ENCODE measurements at places on chromosomes 12 and 14.

DNA sequence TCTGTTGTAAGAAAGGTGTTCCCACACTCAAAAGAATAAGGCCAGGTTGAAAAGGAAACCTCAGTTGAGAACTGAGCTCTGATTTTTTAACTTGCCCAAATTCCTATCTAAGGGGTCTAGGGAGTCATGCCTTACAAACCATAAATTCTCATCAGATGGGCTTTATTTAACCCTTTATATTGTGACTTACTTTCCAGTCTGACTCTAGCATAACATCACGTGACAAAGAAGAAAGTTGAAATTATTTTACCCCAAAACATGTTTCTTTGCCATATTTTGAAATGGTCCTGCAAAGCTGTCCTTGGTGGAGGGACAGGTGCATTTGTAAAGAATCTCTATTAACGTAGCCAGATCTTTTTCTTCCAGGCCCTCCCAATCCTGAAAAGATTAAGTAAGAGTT lies 411.7 kb downstream of the GALC start:
- DNase-seq, result no peak

DNA sequence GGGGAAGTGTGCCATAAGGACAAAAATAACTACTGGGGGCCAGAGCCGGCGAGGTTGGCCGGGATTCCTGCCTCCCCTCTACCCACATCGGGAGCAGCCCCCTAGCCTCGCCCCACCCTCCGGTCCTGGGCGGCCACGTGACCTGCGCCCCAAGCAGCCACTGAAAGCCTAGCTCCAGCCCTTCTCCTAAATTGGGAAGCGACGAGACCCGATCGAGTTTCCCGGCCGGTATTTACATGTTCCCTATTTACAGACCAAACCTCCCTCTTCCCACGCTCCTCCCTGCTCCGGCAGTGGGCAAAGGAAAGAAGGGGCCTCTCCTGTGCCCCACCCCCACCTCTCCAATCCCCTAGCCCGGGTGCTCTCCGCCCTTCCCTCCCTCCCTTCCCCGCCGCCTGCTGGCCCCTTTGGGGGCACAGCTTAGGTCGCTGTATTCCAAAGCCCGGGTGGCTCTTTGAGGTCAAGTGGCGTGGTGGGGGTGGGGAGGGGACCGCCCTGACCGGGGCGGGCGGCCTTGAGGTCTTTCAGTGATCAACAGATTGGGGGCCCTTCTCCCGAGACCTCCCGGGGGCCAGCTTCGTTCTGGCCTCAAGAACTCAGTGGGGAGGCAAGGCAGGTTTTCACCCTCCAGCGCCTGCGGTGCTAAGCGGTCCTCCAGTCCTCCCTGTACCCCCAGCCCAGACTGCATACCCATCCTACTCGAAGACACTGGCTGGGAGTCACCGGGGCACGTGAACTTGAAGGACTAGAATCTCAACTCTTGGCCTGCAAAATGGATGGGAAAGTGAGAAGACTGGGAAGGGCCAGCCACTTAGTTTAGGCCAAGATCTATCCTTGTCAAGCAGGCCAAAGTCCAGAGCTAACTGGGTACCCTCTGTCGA lies 6.3 kb upstream of the CTDSP2 start:
- DNase-seq, result no peak

- no peak for DNase-seq
Observed at GRCh38 chr12:24821691-24822090, 127.2 kb downstream of the BCAT1 start.

- DNase-seq, result no peak
Observed at GRCh38 chr14:76832503-76832988, 6.3 kb downstream of the LRRC74A start.

- no peak for DNase-seq
Observed at GRCh38 chr14:68736471-68736871, 56.4 kb downstream of the ZFP36L1 start.

GRCh38 chr12:22299294-22299912 lies 35.1 kb downstream of the ST8SIA1 start:
- DNase-seq, result no peak

DNA sequence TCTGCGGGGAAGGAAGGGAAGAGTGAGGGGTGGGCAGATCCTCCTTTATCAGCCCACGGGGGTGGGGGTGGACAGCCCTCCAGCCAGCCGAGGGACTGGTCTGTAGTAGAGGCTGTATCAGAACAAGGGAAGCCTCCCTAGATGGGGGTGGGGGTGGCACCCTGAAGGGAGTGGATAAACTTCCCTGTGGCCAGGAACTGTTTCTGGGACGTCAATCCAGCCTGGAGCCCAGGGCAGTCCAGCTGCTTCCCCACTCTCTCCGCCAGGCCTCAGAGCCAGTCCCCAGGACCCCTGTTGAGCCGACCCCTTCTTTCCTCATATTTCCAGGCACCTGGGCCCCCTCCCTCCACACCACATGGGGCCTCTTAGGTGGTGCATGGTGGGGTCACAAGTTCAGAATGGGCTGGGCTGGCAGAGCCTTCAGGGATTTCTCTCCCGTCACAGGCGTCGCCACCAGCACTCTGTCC lies 6.7 kb downstream of the PLD4 start:
- DNase-seq, result no peak

DNA sequence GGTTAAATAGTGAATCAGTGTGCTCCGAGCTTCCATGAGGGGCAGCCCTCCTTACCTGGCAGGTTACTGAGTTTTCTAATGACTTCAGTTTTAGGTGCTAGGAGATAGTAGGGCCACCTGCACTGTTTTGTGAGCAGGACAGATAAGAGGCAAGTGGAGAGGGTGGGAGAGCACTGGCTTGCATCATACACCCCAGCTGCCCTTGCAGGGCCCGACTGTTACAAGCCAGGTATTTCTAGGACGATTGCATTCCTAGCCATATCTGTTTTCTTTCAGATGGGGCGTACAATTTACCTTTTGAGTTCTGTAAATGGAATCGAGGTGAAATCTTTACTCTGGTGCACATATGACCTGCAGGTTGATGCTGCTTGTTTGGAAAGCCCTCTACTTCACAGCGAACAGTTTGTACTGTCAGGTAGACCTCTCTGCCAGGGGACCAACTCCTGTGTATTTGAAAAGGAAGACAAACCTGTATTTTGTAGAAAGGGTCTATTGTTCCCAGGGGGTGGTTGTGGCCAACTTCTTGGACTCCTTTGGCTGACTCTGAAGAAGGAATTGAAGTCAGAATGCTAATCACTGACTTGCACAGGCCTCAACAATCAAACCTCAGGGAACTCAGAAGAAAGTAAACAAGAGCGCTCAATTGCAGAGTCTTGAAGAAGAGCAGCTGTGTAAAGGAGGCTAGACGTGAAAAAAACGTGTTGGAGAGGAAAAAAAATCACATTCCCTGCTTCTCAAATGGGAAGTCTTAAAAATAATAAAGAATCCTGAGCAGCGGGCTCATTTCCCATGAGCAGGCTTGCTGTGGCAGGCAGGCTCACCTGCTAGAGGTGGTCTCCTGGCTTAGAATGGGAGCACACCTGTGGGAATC lies 57.3 kb downstream of the ETV6 start:
- no peak for DNase-seq

DNA sequence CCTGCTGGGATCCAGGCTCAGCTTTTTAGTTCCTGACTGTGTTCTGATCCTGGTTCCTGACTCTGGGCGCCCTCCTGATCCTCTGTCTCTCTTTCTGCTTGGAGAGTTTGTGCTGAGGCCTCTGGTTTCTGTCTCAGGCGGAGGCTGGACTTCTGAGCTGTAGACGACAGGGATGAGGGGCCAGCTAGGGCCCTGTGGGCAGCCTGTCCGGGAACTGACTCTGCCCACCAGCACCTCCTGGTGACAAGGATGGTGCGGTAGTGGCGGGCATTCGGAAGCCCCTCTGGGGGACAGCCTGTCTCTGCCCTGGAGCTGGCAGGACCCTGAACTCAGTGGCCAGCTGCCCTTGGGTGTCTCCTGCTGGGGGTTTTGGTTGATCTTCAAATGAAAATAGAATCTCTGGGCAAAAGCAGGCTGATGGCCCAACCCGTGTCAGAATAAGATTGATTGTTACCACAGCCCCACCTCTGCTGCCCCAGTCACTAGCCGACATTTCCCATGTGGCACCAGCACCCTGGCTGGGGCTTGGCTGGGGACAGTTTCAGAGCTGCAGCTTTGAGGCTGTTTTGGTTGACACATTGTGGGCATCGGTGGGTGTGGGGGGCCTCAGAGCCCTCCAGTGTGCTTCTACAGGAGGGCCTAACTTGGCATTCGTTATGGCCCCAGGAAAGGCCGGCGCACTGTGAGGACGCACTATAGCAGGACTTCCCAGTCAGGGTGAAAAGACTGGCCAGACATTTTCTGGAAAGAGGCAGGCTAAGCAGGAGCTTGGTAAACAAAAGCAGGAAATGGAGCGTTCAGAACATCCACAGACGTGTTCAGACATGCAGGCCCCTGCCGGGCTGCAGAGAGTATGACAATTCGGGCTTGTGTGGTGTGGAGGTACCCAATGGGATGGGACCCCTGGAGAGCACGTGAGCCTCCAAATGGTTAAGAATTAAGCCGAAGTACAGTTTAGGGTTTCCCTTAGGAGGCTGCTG lies 16.2 kb downstream of the KRT80 start:
- DNase-seq, result no peak

- peak; percentile 3 for DNase-seq
Observed at GRCh38 chr14:22303589-22304195, 285.3 kb downstream of the DAD1 start.

- DNase-seq, result no peak
Observed at GRCh38 chr14:99724939-99725773, 41.1 kb downstream of the CYP46A1 start.

GRCh38 chr12:103138538-103138937 lies 181.1 kb downstream of the ASCL1 start:
- no peak for DNase-seq

DNA sequence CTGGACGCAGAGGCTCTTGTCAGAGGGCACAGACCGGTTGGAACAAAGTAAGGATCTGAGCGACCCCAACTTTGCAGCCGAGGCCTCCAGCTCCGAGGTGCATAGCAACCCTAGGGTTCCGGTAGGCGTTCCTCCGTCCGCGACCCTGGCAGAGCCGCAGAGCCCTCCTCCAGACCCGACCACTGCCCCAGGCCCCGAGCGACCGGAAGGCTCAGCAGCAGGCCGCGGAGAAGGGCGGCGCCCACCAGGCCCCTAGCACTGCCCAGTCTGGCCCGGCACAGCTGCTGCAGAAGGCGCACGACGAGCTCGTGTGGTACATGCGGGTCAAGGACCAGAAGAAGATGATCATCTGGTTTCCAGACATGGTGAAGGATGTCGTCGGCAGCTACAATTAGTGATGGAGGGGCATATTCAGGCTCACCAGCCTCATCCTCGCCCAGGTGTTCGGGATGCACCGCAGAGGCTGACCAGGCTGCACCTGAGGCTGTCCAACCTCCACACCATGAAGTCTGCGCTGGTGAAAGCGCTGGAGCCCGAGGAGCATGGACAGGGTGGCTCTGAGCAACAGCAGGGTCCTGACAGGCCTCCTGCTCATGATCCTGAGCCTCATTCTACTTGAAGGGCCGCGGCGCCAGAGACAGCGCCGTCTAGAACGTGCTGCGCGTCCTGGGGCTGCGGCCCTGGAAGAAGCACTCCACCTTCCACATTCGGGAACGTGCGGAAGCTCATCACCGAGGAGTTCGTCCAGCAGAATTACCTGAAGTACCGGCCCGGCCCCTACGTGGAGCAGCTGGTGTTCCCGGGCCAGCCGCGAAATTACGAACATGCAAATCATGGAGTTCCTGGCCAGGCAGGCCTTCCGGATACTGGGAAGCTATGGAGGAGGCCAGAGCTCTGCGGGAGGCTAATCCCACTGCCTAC lies 24.5 kb downstream of the CAPS2 start:
- DNase-seq, result no peak

DNA sequence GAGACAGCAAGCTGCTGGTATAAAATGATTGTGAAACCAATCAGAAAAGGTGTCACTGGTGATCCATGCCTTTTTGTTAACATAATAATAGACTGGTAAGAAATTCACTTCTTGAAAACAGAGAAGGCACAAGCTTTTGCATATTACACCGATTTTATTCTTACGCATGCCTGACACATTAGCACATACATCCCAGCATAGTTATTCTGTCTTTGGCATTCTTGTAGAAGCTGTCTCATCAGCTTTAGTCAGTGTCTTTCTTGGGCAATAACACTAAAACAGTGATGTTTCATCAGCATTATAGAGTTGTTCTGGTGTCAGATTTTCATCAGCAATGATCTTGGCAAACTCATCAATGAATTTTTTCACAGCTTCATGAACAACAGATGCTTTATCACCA lies 283.4 kb upstream of the TMTC1 start:
- DNase-seq, result no peak

DNA sequence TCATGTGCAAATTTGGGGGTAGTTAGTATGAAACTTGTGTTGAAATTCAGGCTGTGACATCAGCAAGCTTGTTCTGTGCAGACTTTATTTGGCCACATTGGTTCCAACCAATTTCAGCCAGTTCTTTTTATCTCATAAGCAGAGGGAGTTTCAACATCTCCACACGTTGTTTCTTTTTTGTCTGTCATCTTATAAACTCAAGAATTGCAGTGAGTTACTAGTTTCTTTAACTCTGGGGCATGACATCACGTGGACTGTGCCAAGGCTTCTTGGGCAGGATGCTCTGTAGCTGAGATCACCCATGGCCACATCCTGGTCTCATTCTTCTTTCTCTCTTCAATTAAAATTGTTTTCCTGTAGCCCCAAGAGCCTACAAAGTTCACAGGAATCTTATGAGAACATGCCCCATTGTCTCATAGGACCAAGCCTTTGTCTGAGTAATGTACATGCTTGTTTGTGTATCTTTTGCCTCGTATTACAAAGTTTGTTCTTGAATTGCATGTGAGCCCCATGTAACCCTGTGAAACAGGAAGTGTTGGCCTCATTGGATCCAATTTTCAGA lies 982.0 kb upstream of the TMEM132C start:
- no peak for DNase-seq

GRCh38 chr12:104551313-104551931 lies 94.7 kb downstream of the CHST11 start:
- DNase-seq, result no peak

- no peak for DNase-seq
Observed at GRCh38 chr12:16063726-16064125, 152.6 kb downstream of the DERA start.

DNA sequence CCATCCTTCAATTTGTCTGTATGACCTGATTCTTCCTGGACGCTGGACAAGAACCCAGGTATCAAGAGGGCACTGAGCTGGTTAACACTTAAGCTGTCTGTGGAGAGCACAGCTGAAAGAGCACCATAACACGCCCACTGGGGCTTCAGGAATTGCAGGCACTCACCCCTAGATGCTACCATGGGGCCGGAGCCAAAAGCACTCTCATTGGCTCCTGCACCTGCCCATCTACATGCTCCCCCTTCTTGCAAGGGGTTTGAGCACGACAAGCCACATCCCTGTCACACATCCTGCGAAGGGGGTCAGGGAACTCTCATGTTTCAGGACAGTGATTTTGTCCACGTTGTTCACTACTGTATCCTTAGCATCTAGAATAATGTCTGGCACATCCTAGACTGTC lies 35.1 kb upstream of the TBC1D15 start:
- DNase-seq, result no peak

Measured in hematopoietic multipotent progenitor cell treated with erythropoietin and hydrocortisone succinate and interleukin-3 and kit ligand, for 15 days (in vitro differentiated cells).